Stromal cell of bone marrow (primary cell): ENCODE measurements at places on chromosomes 11 and 22.

DNA sequence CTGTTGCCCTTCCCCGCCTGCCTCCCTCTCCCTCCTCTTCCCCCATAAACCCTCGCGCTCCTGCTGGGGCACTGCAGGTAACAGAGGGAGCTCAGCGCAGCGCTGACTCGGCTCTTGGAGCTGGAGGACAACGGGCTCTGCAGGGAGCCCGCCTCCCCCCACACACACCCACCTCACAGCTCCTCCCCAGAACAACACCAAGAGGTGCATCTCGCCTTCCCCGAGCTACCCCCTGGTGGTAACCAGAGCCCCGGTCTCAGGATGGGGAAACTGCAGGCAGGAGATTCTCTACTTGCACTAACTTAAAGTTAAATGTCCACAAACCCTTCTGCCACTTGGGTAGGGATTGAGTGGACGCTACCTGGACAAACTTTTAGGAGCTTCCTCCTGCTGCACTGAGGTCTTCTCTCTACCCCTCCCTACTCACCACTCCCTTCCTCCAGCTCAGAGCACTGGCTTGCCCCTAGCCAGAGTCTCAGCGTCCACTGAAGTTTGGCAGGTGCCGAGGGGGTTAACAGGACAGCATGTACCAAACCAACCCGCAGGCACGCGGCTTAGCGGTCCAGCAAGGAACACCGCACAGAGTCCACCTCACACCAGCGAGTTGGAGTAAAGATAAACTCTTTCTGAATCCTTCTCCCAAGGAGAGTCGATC lies 4.0 kb upstream of the SCN4B start:
- no peak for DNase-seq

GRCh38 chr11:78783301-78783700 lies 208.6 kb upstream of the NARS2 start:
- DNase-seq = no peak

DNA sequence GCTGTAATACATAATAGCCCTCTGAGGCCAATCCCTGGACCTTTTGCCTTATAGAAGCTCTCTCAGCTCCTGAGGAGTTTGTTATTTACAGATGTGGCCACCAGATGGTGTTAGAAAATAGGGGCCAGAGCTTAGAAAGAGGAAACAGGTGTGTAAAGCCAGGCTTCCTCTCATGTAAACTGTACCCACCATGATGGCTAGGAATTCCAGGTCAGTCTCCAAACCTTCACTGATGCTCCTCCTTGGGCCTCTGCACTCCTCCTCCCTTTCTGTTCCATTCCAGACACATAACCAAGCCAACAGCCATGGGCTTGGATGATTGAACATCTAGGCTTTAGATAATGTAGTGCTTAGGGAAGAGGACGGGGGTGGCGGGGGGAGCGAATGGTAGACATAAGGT lies 39.7 kb downstream of the USP35 start:
- DNase-seq = peak; percentile 23

DNA sequence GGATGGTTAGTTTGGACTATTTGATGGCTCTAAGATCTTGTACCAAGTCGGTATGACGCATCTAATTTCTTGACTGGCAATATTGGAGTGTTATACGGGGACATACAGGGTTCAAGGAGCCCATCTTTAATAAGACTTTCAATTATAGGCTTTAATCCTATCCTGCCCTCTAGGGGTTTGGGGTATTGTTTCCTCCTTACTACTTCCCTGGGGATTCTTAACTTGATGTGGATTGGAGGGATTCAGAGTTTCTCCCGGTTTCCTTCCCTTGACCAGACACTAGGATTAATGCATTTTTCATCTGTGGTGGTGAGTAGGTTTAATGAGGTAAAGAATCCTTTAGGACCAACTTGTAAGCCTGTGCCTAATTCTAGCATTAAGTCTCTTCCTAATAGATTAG lies 18.8 kb downstream of the CYP2D6 start:
- no peak for DNase-seq

- no peak for DNase-seq
Measured at GRCh38 chr11:2808850-2809846, 76.4 kb downstream of the CDKN1C start.

GRCh38 chr11:106326087-106326486 lies 248.6 kb downstream of the AASDHPPT start:
- DNase-seq = no peak

GRCh38 chr11:79484872-79485271 lies 44.0 kb upstream of the TENM4 start:
- no peak for DNase-seq

GRCh38 chr22:43273902-43274484 lies 69.2 kb downstream of the SCUBE1 start:
- peak; percentile 24 for DNase-seq

GRCh38 chr11:11577251-11577855 lies 44.5 kb downstream of the GALNT18 start:
- no peak for DNase-seq

DNA sequence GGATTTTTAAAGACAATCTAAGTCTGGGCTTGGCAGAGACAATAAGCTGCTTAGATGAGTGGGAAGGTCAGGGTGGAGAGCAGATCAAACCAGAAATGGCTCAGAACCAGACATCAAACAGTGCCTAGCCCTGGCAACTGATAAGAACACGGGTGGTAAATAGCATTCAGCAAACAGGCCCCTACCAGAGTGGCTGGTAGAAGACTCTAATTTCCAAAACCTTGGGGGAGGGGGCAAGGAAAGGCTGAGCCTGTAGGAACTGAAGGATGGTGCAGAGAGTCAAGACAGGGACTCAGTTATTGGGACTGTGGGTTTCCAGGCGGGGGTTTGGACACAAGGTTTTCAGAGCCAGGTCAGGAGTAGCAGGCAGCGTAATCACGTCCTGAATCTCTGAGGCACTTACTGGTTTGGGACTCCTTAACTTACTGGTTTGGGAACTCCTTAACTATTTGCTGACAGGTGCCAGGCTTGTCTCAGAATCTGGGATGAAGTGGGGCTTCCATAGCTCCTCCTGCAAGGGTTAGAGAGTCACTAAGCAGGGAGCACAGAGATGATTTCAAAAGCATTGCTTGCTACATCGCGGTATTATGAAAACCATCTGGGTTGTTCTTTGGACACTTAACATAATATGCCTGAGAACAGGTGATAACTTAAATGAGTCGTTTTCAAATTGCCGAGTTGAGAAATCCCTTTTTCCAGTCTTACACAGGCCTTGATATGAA lies 5.7 kb upstream of the ABTB2 start:
- no peak for DNase-seq

GRCh38 chr11:84234462-84235202 lies 948.5 kb upstream of the CCDC90B start:
- no peak for DNase-seq

GRCh38 chr11:128956401-128957201 lies 13.9 kb upstream of the TP53AIP1 start:
- peak; percentile 45 for DNase-seq

- DNase-seq = no peak
Measured at GRCh38 chr11:128767591-128768001, 73.7 kb downstream of the FLI1 start.

DNA sequence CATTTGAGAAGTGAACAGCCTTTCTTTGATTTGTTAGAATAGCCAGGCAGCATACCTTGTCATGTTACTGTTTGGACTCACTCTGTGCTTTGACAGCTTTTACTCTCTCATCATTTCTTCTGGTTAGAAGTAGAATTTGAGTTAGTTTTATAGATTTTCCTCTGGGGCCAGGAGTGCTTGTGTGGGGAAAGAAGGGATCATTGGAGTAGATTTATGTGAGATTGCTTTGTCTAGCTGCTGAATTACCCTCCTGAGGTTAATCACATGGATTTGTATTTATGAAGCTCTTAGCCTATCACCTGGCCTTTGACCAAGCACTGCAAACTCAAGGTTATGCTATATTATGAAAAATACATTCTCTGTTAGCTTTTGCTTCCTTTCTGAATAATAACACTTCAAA lies 54.3 kb downstream of the SWAP70 start:
- no peak for DNase-seq

DNA sequence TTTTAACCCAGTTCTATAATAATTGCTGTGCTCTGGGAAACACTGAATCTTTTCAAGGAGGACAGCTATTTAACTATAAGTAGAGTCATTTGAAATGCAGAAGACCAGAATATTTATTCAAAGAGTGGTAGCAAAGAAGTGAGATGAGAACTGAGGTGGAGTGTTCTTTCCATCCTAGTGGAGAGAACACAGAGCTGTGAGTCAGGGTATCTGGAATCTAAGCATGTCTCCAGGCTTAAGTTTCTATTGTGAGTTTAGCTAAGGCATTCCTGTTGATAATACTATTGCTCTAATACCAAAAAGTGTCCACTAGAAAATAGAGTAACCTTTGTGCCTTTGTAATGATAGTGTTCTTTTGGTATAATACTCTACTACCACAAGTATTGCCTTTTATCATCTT lies 32.4 kb downstream of the JAM3 start:
- DNase-seq = no peak

- DNase-seq = no peak
Measured at GRCh38 chr11:117430293-117430955, 102.8 kb downstream of the CEP164 start.
